CD4-positive, alpha-beta T cell treated with Interferon alpha-2 for 1 hour (primary cell): ENCODE measurements at places on chromosomes 12 and 14.

DNA sequence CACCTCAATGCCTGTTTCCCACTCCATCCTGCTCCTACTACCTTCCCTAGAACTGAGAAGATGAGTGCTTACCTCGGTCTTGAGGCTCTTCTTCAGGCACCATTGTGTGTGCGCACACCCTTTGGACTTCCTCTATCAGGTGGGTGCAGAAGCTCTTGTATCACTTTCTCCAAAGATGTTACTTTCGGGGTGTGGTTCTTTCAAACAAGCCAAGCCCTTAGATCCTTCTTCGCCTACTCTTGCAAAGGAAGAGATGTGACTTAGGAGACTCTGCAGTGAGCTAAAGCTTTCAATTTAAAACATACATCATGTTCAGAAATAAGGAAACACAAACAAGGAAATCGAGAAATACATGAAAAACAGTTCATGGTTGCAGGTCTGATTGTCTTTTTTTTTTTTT lies at the start of gene CLEC4C:
TSS of gene CLEC4C (minus strand) at position 130 of the 400 bp plus-strand sequence. CDS start at position 103, 27 bp downstream.
- no peak for DNase-seq

GRCh38 chr14:75188520-75189268 lies 12.3 kb upstream of the TMED10 start:
- DNase-seq = peak; percentile 26

GRCh38 chr14:67680941-67681340 lies 6.5 kb upstream of the VTI1B start:
- DNase-seq = peak; percentile 39

GRCh38 chr14:100440207-100440631 lies 117.1 kb downstream of the SLC25A47 start:
- DNase-seq = peak; percentile 25

DNA sequence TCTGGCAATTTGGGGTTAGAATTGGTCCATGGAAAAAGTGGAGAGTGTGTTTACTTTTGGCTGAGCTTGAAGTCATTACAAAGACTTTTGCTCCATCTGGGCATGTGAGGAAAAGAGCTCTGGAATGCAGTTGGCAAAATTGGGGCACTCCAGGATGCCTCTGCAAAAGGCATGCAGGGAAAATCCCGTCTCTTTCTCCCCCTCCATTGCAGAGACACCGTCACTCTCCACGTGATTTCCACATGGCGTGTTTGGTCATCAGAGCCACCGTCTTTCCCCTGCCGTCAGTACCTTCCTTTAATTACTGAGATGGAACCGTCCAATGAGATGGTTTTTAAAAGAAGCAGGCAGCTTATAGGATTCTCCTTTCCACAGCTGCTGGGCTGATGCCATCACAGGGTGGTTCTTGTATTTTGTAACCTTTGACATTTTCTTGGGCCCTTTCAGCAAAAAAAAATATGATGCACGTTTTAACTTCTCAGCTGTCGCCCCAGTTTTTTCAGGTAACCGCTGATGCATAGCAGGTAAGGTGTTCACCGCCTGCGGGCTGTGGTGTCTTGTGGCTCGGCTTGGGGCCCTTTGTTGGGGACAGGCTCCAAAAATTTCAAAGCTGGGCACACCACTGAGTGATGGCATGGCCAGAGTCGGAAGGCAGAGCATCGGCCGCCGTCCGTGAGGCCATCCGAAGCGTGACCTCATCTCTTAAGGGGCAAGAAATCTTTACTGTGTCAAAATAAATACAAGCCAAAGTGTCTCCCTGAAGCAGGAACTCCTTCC lies 68.4 kb downstream of the CACNA1C start:
- no peak for DNase-seq
